ENCODE measurements at places on chromosomes 2 and 18. TPM values are rescaled to one million over a fixed set of nuclear protein-coding genes. Genes with fewer than 3 reads are reported as not detected.

PLA2R1 gene
- total RNA-seq: 7.3 TPM

DNA sequence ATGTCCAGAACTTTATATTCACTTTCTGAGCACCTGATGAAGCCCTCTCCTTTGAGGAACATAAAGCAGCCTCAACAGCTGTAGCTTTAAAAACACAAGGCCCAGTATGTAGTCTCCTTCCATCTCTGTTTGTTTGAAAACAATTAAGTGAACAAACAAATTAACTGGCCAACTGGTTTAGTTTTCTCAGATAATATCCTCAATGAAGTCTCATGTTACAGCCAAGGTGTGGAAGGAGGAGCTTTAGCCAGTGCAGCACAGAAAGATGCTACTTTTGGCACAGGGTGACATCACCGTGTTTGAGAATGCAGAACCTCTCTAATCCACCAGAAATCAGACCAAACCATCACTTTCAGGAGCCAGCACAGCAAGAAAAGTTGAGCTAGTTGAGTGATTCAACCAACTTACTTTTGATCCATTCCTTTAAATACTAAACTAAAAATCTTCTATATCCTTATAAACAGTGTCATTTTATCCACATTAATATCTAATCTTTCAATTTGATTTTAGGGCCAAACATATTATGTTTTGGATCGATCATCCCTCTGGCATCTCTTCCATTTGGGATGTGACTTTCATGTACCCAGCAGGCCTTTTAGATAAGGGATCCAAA, 488.7 kb downstream of the ARHGAP15 start:
- H3K27me3 ChIP-seq: no peaks in the 10 kb centered on the region
- H3K27ac ChIP-seq: no peak overlapping the region
- no peak overlapping the region for H3K4me3 ChIP-seq
- H3K36me3 ChIP-seq: no peaks in the 10 kb centered on the region
- DNase-seq: no peak

DNA sequence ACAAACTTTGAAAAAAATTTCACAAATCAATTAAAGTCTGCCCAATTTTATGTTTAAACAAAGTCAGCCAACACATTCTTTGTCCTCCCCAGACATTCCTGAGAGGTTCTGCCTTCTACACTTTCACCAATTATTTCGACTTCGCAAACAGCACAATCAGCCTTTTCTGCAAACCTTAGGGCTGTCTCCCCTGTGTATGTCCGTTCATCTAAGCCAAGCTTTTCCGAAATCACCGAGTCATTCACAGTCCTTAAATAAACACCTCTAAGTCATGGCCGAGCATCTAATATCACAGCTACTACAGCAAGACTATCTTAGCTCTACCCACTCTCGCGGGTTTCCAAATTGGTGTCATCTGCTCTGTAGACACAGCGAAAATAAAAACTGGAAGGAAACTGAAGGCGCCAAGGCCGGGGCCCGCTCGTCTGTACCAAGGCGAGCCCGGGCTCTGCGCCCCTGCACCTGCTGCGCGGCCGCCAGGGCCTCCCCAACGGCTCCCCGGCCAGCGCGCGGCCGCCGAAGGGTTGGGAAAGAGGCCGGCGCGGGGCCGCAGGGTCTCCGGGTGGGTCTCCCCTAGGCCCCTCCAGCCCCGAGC, 730 bp downstream of the ODC1 start:
- no peaks in the 10 kb centered on the region for H3K36me3 ChIP-seq
- peaks cover 26% of the 10 kb centered on the region for H3K4me1 ChIP-seq
- H3K27me3 ChIP-seq: no peaks in the 10 kb centered on the region
- no peak overlapping the region for H3K4me3 ChIP-seq
- no peak for DNase-seq

- H3K27ac ChIP-seq: no peak overlapping the region
- no peak overlapping the region for H3K4me3 ChIP-seq
- no peak for DNase-seq
- no peaks in the 10 kb centered on the region for H3K27me3 ChIP-seq
Measured at GRCh38 chr2:167924556-167924955, 322.8 kb downstream of the STK39 start.

DNA sequence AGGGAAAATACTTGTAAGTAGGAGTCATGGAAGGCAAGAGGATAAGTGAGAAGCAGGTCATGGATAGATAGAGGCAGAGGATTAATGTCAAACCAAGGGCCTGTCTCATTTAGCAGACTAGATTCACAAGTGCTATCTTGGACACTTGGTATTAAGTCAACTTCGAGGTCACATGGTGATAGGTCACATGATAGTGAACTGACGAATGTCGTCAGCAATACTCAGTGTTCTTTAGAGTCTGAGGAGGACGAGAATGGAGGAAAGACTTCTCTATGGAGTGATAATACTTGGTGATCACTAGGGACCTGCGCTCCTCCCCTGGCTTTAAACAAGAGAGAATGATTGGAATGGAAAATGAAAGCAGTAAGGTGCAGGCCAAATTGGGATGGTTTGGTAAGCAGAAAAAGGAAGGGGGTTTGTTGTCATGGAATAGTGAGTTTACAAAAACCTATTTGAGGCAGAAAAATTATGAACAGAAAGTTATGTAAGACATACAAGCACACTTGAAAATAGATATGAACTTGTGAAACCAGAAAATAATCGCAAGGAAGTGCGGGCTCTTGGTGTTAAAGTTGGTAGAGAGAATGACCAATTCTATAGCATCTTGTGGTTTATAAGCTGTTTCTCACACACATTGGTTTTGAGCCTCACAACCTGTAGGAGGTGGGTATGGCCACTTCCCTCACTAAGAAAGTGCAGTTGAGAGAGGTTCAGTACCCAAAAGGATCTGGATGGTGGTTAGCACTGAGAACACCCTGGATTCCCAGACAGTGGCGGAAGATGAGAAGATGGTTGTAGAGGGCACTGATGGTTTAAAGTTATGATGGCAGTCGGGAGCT, 141.5 kb downstream of the WDSUB1 start:
- H3K27ac ChIP-seq: no peak overlapping the region
- H3K27me3 ChIP-seq: no peaks in the 10 kb centered on the region
- no peaks in the 10 kb centered on the region for H3K4me1 ChIP-seq
- no peaks in the 10 kb centered on the region for H3K36me3 ChIP-seq
- no peak overlapping the region for H3K4me3 ChIP-seq

GCA gene
- total RNA-seq: 29.1 TPM

ADNP2 gene
- 10.9 TPM for total RNA-seq

PIEZO2 gene
- total RNA-seq: 5.3 TPM

DNA sequence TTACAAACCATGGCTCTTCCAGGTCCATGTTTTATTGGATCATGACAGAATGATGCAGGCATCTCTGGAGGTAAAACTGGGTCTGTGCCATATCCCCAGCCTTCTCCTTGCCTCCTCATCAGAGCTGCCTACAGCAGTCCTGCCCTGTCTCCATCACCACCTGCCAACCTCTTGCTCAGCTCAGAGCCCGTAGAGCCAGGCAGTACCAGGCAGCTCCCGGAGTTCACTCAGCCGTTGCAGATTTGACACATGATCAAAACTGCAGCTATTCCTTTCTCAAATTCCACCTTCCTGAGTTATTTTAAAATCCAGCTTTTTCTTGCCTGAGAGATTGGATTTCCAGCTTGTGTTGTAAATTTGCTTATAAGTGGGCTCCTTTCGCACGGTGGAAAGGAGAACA, 218.2 kb upstream of the CELF4 start:
- no peak overlapping the region for H3K27ac ChIP-seq
- no peaks in the 10 kb centered on the region for H3K36me3 ChIP-seq
- H3K4me3 ChIP-seq: no peak overlapping the region
- DNase-seq: no peak

DNA sequence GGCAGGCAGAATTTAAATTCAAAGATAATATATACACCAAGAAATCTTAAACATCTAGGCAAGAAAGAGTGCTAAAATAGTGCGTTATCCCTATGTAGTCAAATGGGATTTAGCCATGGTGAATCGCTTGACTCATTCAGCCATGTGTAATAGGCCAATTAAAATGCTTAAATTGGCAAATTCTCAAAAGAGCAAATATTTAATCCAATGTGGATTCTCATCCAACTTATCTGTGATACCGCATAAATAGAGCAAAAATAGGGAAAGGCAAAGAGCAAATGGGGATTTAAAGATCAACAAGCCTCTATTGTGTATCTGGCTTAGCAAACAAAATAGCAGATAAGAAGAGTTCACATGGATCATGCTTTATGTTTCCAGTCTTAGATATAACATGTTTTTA, 123.2 kb upstream of the RPRM start:
- no peaks in the 10 kb centered on the region for H3K27me3 ChIP-seq
- no peak for DNase-seq
- no peaks in the 10 kb centered on the region for H3K4me1 ChIP-seq

DNA sequence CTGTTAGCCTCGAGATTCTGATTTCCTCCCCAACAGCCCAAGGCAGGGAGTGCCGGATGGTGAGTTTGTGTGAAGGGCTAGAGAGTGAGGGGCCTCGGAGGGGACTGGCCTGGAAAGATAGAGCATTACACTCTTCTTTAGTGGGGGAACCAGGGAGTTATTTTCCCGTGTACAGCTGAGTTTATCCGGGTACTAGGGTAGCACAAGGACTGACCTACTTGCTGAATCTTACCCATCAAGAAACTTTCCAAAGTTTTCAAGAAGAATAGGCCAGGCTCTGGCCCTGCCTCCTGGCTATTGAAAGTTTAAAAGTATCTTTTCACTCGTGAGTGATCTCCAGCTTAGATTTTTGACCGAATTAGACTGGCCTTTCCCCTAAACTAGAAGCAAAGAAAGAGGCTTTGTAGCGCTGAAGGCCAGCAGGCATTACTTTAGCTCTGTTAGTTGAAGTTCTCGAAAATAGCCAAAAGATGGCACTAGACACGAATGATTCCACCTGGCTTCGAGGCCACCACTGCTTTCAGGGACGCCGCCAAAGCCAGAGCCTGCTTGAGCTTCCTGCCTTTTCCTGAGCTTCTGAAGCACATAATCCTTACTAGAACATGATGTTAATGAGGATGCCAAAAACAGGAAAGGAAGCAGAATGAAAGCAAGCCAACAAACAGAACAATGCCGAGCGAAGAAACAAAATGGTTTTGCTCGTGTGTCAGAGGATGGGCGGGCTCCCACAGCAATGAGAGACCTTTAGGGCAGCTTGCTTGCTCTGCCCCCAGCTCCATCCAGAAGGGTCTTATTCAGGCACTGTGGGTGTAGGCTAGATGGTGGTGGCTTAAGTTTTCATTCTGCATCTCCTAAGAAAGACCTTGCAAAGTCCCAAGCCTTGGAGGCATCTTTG, 55.8 kb downstream of the TSN start:
- DNase-seq: peak; percentile 56
- no peak overlapping the region for H3K4me3 ChIP-seq
- no peak overlapping the region for H3K27ac ChIP-seq
- H3K27me3 ChIP-seq: no peaks in the 10 kb centered on the region
- no peaks in the 10 kb centered on the region for H3K36me3 ChIP-seq

REG3A gene
- 0.53 TPM for total RNA-seq

TIA1 gene
- 106 TPM for total RNA-seq

IL36RN gene
- not detected for total RNA-seq

DNA sequence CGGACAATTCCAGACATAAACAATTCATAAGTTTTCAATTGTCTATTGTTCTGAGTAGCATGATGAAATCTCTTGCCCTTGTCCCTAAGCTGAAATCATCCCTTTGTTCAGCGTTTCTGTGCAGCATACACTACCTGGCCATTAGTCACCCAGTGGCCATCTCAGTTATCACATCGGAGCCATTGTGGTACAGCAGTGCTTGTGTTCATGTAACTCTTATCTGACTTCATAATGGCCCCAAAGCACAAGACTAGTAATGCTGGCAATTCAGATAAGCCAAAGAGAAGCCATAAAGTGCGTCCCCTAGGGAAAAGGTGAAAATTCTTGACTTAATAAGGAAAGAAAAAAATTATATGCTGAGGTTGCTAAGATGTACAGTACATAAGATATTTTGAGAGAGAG, 127.2 kb downstream of the FHOD3 start:
- DNase-seq: no peak
- no peaks in the 10 kb centered on the region for H3K36me3 ChIP-seq
- H3K27me3 ChIP-seq: no peaks in the 10 kb centered on the region

DNA sequence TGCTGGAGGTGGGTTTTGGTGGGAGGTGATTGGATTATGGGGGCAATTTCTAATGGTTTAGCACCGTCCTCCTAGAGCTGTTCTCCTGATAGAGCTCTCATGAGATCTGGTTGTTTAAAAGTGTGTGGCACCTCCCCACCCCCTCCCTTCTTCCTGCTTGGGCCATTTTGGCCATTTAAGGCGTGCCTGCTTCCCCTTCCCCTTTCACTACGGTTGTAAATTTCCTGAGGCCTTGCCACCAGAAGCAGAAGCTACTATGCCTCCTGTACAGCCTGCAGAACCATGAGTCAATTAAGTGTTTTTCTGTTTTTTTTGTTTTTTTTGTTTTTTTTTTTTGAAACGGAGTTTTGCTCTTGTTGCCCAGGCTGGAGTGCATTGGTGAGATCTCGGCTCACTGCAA, 335.7 kb upstream of the HS6ST1 start:
- H3K36me3 ChIP-seq: no peaks in the 10 kb centered on the region
- H3K27ac ChIP-seq: no peak overlapping the region

GRCh38 chr2:8224347-8225190, 457.3 kb upstream of the ID2 start:
- H3K36me3 ChIP-seq: no peaks in the 10 kb centered on the region
- H3K27me3 ChIP-seq: no peaks in the 10 kb centered on the region
- no peak overlapping the region for H3K4me3 ChIP-seq
- no peak overlapping the region for H3K27ac ChIP-seq
- DNase-seq: no peak

GRCh38 chr18:40841467-40841866, 1113.6 kb upstream of the PIK3C3 start:
- H3K27ac ChIP-seq: no peak overlapping the region
- H3K27me3 ChIP-seq: no peaks in the 10 kb centered on the region
- no peaks in the 10 kb centered on the region for H3K36me3 ChIP-seq
- H3K4me3 ChIP-seq: no peak overlapping the region

MYO5B gene
- 9.3 TPM for total RNA-seq

SLC9A4 gene
- not detected for total RNA-seq

- no peaks in the 10 kb centered on the region for H3K27me3 ChIP-seq
- H3K27ac ChIP-seq: peak within 1 kb of the TSS; percentile 88
- peak within 1 kb of the TSS; percentile 91 for H3K4me3 ChIP-seq
- no peaks in the 10 kb centered on the region for H3K4me1 ChIP-seq
- peak; percentile 91 for DNase-seq
Measured at GRCh38 chr2:203327901-203328759, at the start of gene ABI2. Gene ABI2 (plus strand): TSS chr2:203328394. CDS start chr2:203328515, 121 bp downstream.

RPRM gene
- total RNA-seq: 11.2 TPM

DNA sequence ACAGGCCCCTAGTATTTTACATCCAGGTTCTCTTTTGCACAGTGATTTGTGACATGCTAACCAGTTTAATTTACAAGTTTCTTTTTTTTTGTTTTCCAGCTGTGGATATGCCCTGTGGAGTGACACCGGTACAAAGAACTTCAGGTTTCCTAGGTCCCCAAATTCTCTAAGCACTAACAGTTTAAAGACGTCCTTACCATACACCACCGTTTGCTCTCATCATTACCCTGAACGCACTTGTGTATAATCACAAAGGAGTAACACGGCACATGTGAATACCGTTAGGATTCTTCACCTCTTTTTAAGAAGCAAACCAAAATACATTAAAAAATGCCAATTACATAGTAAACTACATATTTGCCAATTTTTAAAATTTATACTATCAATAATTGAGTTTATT, 853 bp downstream of the LANCL1 start:
- no peak for DNase-seq
- peaks cover 7% of the 10 kb centered on the region for H3K36me3 ChIP-seq
- no peaks in the 10 kb centered on the region for H3K27me3 ChIP-seq
- no peak overlapping the region for H3K27ac ChIP-seq
- H3K4me1 ChIP-seq: peaks cover 16% of the 10 kb centered on the region
- no peak overlapping the region for H3K4me3 ChIP-seq

GRCh38 chr2:187134306-187134705, 285.3 kb upstream of the ZSWIM2 start:
- H3K36me3 ChIP-seq: no peaks in the 10 kb centered on the region
- no peak overlapping the region for H3K4me3 ChIP-seq
- no peak for DNase-seq
- H3K27ac ChIP-seq: no peak overlapping the region
- no peaks in the 10 kb centered on the region for H3K4me1 ChIP-seq

Measured in adrenal gland (tissue), 19 donors.